ENCODE measurements at places on chromosomes 6 and 20.

DNA sequence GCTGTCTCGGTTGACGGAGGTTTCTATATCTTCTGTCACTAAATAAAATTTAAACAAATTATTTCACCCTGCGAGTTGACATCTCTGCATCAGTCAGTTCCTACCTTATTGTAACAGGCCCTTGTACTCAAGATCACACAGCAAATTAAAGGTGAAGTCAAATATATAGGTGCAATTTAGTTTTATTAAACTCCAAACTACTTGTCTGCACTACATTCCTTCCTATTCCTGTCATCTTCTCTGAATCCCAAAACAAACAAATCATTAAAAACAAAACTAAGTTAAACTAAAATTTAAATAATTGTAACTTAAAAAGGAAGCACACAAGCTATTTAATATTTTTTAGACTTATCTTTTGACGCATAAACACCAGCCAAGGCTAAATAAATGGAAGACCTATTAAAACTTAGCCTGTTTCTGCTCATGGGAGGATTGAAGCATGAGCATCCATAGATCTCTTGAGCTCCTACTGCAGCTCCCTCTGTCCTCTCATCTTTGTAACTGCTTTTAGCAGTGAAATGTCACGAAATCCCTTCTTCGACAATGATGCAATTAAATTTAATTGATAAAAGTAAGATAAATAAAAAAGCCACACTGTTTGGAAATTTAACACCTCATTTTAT lies 1152.3 kb upstream of the GJE1 start:
- DNase-seq: no peak

- DNase-seq: no peak
Measured at GRCh38 chr6:127162836-127163235, 44.4 kb downstream of the RSPO3 start.

DNA sequence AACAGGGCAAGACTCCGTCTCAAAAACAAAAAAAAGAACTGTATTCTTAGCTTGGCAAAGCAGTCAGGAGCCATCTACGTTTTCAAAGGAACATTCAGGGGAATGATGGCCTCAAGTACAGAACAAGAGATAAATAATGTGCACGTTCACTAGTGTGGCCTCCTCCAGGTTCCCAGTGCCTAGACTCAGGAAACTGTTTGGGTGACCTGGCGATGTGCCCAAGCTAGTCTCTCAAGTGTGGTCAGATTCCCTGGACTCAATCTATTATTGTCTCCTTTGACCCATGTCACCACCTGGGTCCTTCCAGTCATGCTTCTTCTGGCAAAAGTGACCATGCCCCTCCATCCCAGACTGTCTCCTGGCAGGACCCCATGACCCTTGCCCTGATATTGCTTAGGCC lies 23.7 kb downstream of the TRAF3IP2 start:
- DNase-seq: no peak

DNA sequence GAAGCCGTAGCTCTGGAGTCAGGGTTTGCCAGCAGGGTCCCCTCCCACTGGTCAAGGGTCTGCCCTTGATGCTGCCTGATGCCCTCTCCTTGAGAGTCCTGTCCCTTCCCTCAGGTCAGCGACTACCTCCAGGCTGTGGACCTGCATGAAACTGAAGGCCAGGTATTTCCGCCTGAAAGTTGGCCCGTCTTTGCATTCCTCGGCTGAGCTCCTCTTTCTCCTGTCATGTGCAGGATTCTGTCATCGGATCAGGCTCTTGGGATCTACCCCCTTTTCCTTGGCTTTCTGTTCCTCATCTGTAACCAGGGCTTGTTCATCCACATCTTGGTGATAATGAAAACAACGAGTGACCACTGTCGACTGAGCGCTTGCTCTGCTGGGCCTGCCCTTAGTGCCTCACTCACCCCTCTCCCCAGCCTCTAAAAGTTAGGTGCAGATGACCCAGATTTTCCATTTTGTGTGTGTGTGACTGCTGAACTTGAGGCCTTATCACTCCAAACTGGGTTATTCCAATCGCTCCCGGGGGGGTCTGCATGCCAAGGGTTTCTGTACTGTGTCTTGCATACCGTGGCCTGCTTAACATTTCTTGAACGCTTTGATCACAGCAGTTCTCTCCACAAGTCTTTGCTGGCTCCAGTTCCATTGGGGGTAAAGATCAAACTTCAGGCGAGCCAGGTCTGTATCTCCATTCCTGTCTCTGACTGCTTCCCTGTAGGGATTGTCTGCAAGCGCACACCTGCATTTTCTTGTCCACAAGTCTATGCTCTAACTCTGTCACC lies 81.6 kb downstream of the DTD1 start:
- DNase-seq: no peak

DNA sequence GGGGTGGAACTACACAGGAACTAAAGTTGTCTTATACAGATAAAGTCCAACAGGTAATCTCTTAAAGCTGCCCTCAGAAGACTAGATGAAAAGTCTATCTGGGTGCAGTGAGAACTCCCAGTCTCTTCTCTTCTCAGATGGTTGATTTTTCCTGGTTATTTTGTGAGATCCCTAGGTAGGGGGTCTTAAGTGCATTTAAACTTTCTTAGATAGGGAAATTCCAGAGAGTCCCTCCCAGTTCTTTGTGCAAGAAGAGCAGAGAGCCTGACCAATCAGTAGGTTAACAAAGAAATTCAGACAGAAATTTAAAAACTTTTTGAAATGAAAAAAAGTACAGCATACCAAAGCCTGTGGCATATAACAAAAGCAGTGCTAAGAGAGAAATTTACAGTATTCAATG lies 2.0 kb upstream of the GABRR2 start:
- DNase-seq: no peak

- DNase-seq: no peak
Measured at GRCh38 chr20:20219016-20219415, 148.9 kb upstream of the INSM1 start.

GRCh38 chr20:12925210-12925755 lies 83.5 kb upstream of the SPTLC3 start:
- peak; percentile 6 for DNase-seq

DNA sequence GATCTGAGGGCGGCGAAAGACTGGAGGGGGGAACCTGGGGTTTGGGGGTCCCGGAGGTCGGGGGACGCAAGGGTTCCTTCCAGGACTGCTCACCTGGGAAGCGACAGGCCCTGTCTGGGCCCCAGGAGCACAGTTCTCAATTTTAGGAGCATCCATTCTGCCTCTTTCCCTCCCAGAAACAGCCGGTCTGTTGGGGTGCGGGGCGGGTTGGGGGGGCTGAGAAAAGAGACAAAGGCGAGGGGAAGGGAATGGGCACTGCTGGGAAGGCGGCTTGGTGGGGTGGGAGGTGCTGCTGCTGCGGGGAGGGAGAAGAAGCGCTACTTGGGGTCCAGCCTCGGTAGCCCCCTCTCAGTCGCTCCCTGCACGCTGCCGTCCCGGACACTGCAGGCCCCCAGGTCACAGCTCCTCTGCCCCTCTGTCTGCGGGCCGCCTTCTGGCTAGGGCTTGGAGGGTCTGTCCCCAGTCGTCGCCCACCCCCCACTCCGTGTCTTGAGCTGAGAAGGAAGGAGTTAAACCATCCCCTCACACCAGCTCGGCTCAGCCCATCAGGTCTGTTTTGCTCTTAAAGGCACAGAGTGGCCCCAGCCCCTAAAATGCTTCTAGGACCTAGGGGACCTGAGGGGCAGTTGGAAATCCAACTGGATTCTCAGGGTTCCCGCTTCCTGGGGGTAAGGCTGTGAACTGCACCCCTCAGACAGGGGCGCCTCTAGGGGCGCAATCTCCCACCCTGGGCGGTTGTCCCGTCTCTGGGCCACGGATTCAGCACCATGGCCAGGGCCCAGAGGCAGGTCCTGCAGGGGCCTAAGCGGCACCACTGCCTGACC lies 690 bp downstream of the GDAP1L1 start:
- DNase-seq: no peak

GRCh38 chr6:2231438-2231837 lies 14.0 kb downstream of the GMDS start:
- DNase-seq: no peak

- DNase-seq: no peak
Measured at GRCh38 chr6:13296536-13296997, 31.8 kb downstream of the TBC1D7 start.

DNA sequence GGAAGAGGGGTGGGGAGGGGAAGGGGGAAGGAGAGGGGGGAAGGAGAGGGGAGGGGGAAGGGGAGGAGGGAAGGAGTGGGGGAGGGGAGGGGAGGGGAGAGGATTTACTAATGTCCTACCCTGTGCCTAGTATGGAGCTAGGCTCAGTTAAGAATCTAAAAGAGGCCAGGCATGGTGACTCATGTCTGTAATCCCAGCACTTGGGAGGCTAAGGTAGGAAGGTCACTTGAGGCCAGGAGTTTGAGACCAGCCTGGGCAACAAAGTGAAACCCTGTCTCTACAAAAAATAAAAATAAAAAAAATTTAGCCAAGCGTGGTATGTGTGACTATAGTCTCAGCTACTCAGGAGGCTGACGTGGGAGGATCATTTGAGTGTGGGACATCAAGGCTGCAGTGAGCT lies 13.0 kb downstream of the UBE2J1 start:
- no peak for DNase-seq

GRCh38 chr20:21234806-21235483 lies 68.2 kb upstream of the XRN2 start:
- DNase-seq: no peak

- no peak for DNase-seq
Measured at GRCh38 chr20:14877301-14878028, 540.1 kb upstream of the FLRT3 start.

DNA sequence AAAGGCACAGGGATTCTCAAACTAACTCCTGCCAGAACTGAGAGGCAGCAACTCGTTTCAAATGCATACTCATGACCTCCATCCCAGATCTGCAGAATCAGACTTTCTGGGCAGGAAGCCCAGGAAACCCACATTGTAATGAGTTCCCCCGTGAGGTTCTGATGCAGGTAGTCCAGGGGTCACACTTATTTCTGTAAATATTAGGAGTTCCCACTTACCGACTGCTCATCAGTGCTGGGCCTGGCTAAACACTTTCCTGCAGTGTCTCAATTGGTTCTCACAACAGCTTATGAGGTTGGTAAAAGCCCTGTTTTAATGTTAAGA lies 11.6 kb downstream of the DUSP15 start:
- DNase-seq: no peak

GRCh38 chr6:34436803-34437643 lies 11.2 kb upstream of the RPS10 start:
- DNase-seq: no peak

DNA sequence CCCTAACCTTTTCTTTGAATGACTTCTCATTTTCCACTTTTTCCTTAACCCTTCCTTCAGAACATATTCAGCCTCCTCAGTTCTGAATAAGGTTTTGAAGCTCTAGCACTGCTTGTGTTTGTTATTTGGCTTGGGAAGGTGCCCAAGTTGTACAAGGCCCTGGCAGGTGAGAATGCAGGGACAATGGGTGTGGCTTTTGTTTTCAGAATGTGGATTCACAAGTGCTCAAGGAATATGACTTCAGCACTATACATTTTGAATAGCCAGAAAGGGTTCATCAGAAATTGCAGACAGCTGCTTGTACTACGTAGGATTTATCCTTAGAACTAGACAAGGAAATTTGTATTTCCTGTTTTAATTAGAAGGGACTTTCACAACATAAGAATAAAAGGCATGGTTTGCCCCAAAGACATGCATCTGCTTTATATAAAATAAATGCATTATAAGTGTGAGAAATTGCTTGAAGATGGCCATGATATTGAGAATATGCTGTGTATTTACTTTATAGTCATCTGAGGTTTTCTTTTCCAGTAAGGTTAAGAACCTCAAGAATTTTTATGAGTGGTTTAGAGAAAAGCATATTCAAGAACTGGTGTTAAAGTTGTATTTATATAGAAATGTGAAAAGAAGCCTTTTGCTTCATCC lies 29.3 kb upstream of the PRDM1 start:
- DNase-seq: no peak

- DNase-seq: no peak
Measured at GRCh38 chr20:6576726-6577125, 190.8 kb upstream of the BMP2 start.

DNA sequence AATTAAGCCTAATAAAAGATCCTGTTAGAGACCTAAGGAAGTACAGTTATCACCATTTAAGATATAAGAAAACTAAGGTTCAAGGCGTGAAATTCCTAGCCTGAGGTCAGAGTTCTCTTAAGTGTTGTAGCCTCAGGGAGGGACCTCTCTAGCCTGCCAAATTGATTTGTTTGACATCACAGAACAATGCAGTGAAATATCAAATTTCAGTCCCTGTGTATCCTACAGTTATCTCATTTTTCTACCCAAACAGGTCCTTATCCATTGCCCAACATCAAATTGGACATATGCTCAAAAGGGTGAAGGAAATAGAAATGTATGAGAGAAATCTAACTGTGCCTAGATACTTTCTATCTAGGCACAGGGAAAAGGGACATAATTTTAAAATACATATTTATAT lies 63.0 kb downstream of the NCOA7 start:
- no peak for DNase-seq

- DNase-seq: no peak
Measured at GRCh38 chr6:32655203-32655710, 11.2 kb downstream of the HLA-DQB1 start.

- no peak for DNase-seq
Measured at GRCh38 chr6:105509506-105510331, 106.8 kb upstream of the PREP start.

DNA sequence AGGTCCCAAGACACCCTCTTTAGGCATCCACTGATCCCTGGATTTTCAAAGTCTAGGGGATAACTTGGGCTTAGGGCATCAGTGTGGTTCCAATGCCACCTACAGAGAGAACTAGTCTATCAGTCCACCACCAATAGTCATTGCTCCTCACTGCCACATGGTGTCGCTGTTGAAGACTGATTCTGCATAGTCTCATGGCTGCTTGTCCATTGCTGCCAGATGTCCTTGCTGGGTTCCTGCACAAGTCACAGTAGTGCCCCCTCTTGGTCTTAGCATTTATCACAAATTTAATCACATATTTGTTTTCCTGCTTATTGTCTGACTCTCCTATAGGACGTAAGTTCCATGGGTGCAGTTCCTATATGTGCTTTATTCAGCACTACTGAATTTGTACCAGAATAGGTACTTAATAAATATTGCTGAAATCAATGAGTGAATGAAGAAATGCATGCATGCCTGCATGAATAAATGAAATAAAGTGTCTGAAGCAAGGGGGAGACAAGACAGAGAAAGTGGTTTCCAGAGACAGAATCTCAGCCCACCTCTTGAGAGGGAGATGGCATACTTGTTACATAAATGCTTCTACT lies 45.9 kb upstream of the RALY start:
- peak; percentile 30 for DNase-seq

DNA sequence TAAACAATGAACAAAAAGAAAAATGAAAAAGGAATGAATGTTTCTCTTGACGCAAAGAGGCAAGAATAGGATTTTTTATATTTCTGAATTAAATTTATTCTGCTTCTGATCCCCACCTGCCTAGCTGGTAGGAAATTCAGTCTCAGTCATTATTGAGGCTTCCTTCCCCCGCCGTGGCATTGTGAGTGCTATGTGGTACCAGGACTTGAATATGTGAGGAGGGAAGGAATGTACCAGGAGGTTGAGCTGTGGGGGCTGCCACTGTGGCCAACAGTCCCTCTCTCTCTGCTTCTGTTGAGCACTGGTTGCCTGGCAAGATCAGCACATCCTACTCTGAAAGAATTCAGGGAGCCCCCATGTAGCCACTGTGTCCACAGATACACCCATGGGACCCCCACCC lies 368.1 kb upstream of the JARID2 start:
- DNase-seq: no peak
